Hair follicular keratinocyte (primary cell): ENCODE measurements at places on chromosomes 2 and 18. TPM values are rescaled to one million over a fixed set of nuclear protein-coding genes. Genes with fewer than 3 reads are reported as not detected.

Gene RAB27B
- total RNA-seq = 4.3 and 5.5 TPM in 2 replicates

Gene GALR1
- total RNA-seq = not detected in 2 replicates

Gene TMEM169
- under 0.01 and 0.08 TPM in 2 replicates for total RNA-seq

Gene NEU2
- total RNA-seq = not detected in 2 replicates

Gene SNORC
- 0.04 and 1.2 TPM in 2 replicates for total RNA-seq
